ENCODE measurements at places on chromosomes 16 and 17.
A peak's percentile ranks its signal among the peaks of the same experiment; 100 is the strongest.

DNA sequence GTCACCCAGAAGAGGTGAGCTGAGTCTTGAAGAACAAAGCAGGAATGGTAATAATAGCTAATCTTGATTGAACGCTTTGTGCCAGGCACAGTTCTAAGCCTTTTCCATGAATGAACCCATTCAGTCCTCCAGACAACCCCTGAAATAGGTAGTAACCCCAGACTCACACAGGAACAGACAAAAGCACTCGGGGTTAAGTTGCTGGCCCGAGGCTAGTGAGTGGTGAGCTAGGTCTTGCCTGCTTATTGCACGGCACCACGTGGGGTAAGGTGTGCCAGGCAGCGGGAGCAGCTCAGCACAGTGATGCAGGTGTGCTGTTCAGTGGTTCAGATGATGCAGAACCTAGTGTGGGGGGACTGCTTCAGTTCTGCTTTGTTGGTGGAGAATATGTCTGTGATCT, 181.6 kb downstream of the RAB11FIP4 start:
- DNase-seq, result no peak

GRCh38 chr17:62004388-62004787, 60.7 kb downstream of the MED13 start:
- no peak for DNase-seq

DNA sequence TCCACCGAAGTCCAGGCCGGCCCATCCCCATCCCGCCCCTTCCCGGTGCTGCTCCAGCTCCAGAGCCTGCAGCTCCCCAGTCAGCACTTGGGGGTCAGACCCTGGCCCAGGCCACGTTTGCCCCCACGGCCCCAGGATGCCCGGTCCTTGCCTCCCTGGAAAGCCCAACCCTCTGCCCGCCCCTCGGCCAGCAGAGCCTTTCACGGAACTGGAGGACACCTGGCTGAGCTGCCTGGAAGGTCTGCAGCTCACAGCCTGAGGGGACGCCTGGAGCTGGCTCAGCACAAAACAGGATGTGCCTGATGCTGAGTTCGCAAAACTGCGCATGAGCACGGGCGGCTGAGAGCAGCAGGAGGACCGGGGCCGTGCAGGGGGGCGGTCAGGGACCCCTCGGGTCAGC, 29.7 kb upstream of the SSTR5 start:
- peak; percentile 83 for DNase-seq

DNA sequence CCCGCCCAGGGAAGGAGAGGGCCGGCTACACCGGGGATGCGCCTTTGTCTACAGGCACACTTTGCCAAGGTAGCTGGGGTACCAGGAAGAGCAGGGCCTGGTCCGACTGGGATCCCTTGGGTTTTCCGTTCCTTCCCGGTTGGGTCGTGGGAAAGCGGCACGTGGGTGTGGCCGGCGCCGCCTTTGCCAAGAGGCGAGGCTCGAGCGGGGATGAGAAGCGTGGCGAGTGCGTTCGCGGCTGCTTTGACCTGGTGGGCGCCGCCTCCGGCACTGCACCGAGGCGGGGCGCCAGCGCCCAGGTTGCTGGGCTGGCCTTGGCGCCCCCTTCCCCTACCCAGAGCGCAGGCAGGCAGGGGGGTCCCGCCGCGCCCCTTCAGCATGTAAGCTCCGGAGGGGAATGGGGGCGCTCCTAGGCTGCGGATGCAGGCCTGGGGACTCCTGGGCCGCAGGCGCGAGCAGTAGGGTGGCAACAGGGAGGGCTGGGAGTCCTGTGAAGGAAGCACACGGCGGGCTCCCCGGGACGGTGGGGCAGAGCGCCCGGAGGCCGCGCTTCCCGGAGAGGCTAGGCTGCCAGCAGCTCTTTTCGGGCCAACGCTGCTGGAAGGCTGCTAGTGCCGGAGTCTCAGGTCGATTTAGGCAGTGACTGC, 2.0 kb downstream of the HAS3 start:
- no peak for DNase-seq

DNA sequence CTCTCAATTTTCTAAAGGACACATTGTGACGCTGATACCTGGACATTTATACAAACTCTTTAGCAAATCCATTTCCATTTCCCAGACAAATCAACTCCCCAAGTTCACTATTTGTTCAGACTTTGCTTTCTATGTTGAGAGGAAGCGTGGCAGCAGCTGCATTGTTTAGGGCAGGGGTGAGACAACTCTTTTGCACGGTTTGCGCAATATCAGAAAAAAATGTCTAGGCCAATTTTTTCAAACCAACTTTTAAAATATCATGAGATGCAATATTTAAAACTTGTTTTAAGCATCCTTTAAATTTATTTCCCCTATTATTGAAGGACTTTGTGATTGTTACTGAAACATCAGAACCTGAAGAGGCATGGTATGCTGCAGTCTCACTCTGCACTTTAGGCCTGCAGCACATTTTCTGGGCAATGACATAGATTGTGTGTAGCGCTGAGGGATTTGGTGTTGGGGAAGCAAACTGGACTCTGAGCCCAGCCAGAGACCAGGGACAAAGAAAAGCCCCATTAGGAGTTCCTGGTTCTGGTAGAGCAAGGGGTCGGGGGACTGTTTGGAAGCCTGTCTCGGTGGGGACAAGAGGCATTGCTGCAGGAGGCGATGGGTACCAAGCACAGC, 6.4 kb upstream of the CCDC182 start:
- no peak for DNase-seq

GRCh38 chr17:28416703-28417311, 10.8 kb upstream of the SLC46A1 start:
- DNase-seq, result no peak

- DNase-seq, result no peak
These were observed 131.9 kb downstream of the NPIPB5 start for GRCh38 chr16:22642416-22643088.

Data from femur (tissue), 1 donor.